Mucosa of gallbladder (tissue), 1 donor: ENCODE measurements at places on chromosomes 4 and X. TPM values are rescaled to one million over a fixed set of nuclear protein-coding genes. Genes with fewer than 3 reads are reported as not detected.

Gene AFP
- 2.4 TPM for total RNA-seq

Gene MID1IP1
- total RNA-seq: 58.5 TPM

Gene FGFBP1
- not detected for total RNA-seq

Gene ZNF630
- 6.0 TPM for total RNA-seq

Gene TMPRSS11D
- total RNA-seq: not detected

Gene PACRGL
- 12.9 TPM for total RNA-seq

Gene MAGEA11
- not detected for total RNA-seq

Gene SLC25A14
- total RNA-seq: 10.6 TPM

Gene ARMCX1
- 33.0 TPM for total RNA-seq

Gene UPF3B
- 7.3 TPM for total RNA-seq

Gene GABRQ
- 0.03 TPM for total RNA-seq

Gene REPS2
- 17.9 TPM for total RNA-seq

Gene MPC1L
- total RNA-seq: not detected

Gene NDNF
- total RNA-seq: 45.2 TPM

Gene DNAAF6
- not detected for total RNA-seq

Gene GRID2
- 0.03 TPM for total RNA-seq

Gene SORCS2
- 1.7 TPM for total RNA-seq

- DNase-seq: no peak
Measured at GRCh38 chr4:9758641-9759317, 22.7 kb upstream of the DRD5 start.

- DNase-seq: no peak
Measured at GRCh38 chr4:10047967-10048366, 26.7 kb upstream of the SLC2A9 start.

GRCh38 chrX:40201329-40201885, 103.6 kb upstream of the BCOR start:
- no peak for DNase-seq

- DNase-seq: no peak
Measured at GRCh38 chrX:40406330-40406859, 174.4 kb upstream of the ATP6AP2 start.

GRCh38 chr4:65566473-65566872, 103.8 kb downstream of the EPHA5 start:
- no peak for DNase-seq

- DNase-seq: no peak
Measured at GRCh38 chrX:139186991-139187390, 343.5 kb upstream of the F9 start.

- no peak for DNase-seq
Measured at GRCh38 chr4:78149751-78150542, 92.8 kb downstream of the FRAS1 start.

DNA sequence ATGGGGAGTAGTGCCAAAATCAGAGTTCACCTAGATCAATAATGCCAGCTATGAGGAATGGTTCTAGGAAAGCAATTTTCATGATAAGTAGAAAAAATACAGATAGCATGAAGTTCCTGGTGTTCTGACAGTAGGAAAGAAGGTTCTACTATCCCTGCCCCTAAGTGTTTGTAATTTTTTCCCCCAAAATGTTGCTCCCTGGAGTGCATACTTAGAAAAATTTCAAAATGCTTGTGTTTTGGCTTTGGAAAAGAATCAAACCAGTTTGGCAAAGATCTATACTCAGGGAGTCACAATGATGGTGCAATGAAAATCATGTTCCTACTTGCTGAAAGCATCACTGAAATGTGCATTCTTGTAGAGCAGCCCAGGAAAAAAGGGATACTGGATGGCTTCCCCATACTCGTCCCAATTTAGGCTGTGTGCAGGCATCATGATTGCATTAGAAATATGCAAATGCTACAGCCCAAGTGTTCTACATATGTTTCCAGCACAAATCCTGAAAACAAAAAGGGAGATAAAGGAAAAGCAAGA, 74.7 kb downstream of the LPAR4 start:
- no peak for DNase-seq

GRCh38 chrX:44906041-44906440, 33.1 kb downstream of the KDM6A start:
- no peak for DNase-seq

GRCh38 chr4:20264688-20265087, 13.0 kb downstream of the SLIT2 start:
- no peak for DNase-seq

DNA sequence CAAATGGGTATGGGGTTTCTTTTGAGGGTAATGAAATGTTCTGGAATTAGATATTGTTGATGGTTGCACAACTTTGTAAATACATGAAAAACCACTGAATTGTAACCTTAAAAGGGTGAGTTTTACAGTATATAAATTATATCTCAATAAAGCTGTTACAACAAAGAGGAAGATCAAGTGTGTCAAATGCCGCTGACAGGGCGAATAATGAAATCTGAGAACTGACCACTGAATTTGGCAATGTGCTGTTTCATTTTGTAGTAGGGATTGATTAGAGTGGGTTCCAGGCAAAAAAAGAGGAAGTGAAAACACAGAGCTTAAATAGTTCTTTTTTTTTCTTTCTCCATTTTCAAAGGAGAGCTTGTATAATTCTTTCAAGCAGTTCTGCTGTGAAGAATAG, 161.1 kb upstream of the NAP1L5 start:
- no peak for DNase-seq

GRCh38 chr4:7124689-7125442, 57.0 kb upstream of the GRPEL1 start:
- peak; percentile 49 for DNase-seq

DNA sequence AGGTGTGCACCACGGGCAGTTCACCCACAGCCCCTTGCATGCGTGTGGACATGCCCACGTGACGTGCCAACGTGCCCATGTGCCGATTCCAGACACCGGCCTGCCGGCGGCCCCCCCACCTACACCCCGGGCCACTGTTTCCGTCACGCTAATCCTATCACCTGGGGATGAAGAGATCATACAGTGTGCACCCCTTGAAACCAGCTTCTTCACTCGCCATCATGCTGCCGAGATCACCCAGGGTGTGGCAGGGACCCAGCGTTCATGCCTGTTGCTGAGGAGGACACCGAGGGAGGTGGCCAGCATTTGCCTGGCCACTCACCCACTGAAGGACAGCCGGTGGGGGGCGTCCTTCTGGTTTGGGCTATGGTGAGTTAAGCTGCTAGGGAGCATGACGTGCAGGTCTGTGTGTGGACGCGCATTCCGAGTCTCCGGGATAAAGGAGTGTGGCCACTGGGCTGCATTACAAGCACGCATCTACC, 14.1 kb downstream of the CTBP1 start:
- DNase-seq: no peak

- DNase-seq: no peak
Measured at GRCh38 chr4:101299021-101299420, 48.3 kb downstream of the PPP3CA start.

- DNase-seq: no peak
Measured at GRCh38 chr4:47373174-47373573, 90.3 kb downstream of the COMMD8 start.

- DNase-seq: no peak
Measured at GRCh38 chr4:163164591-163164990, 2.1 kb downstream of the NAF1 start.

- DNase-seq: no peak
Measured at GRCh38 chr4:163776957-163777356, 282.5 kb downstream of the TMA16 start.

- DNase-seq: no peak
Measured at GRCh38 chr4:101835121-101835904, 44.8 kb downstream of the BANK1 start.

DNA sequence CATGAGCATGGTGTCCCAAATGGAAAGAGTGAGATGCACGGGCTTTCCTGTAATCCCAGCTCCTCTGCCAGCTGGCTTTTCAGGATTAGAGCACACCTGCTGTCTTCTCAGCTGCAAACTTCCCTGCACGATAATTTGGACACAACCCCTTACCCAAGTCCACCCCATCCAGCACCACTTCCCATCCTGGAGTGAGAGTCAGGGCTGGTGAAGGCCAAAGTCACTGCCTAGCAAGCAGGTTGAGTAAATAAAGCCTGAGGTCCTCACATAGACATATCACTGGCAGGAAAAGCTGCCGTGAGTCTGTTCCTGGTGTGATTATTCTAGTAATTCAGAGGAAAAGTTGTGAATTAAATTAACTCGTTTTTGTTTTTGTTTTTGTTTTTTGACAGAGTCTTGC, 113.9 kb upstream of the MBNL3 start:
- no peak for DNase-seq

GRCh38 chr4:23811161-23811560, 78.7 kb downstream of the PPARGC1A start:
- no peak for DNase-seq

- DNase-seq: no peak
Measured at GRCh38 chr4:48967101-48967500, 19.0 kb upstream of the CWH43 start.

GRCh38 chr4:76584241-76585152, 149.5 kb downstream of the SHROOM3 start:
- no peak for DNase-seq

GRCh38 chrX:39757971-39758370, 339.8 kb downstream of the BCOR start:
- DNase-seq: no peak

DNA sequence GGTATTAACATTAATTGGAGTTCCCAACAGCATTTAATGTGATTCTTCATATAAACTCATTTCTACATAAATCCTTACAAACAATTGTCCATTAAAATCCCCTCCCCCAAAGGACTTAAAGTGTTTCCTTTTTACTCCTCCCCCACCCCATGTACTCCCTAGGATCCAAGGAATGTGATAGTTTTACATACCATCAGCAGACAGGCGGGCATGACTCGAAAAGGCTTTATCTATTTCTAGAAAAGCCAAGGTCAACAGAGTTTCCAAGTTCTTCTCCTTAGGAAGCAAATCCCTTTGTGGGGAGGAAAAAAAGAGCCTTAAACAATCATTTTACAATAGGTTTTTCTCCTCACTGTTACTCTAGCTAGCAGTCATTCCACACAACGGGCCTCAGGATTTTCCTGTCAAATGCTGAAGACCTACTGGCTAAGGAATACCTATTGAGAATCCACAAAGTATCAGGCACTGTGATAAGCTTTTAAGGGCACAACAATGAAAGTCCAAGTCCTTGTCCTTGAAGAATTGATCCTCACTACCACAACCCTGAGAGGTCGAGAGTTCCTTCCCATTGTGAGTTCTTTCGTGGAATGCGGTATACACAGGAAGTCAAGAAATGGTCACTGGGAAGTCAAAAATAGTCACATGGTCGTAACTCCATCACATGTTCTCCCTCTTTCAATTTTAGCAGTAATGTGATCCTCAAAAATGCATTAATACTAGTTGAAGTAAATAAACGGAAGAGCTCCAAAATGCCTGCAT, 7.2 kb downstream of the PPM1K start:
- DNase-seq: no peak

GRCh38 chr4:80507077-80507476, 171.5 kb downstream of the CFAP299 start:
- no peak for DNase-seq

DNA sequence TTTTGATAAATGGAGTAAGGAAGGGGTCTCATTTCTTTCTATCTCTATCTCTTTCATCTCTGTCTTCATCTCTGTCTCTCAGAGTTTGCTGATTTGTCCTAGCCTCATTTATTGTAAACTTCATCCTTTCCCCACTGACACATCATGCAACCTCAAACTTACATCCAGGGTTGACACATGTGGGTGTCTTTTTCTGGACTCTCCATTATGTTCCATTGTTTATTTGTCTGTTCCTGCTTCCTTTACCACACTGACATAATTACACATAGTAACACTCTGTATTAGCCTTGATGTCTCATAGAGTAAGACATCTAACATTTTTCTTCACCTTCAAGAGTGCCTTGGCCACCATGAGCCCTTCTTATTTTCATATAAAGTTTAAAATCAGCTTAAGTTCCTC, 8.1 kb upstream of the SRD5A3 start:
- DNase-seq: no peak

DNA sequence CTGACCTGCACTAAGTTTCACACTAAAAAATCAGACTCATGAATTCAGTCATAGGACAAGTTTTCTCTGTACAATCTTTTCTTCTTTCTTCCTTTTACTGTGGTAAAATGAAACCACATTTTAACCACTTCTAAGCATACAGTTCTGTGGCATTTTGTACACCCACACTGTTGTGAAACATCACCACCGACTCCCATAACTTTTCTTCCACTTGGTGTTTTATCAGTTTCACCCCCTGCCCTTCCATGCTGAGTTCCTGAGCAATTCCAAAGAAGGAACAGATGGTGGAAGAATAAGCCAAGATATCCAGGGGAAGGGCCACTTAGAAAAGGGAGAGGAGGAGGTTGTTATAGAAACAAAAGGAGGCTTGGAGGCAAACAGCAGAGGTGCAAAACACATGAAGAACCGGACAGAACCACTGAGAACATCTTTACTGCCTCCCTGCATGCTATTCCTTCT, 22.6 kb downstream of the SLC25A4 start:
- no peak for DNase-seq

GRCh38 chrX:82813671-82814078, 694.4 kb upstream of the POU3F4 start:
- DNase-seq: no peak

DNA sequence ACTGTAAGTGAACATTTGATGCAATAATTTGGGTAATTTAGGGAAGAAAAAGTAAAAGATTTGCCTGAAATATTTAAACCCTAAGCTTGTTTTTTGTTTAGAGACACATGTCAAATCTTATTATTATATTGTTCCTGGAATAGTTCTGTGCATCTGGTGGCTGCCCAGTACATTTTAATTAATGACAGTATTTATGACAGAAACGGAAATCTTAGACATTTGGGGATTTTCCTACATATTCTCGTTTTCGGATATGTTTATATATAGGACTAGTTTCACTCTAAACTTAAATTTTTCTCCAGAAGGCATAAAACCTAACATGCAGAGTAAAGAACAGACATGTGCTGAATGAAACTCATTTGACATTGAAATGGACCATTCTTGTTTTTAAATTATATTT, 125.6 kb upstream of the PAQR3 start:
- DNase-seq: no peak

DNA sequence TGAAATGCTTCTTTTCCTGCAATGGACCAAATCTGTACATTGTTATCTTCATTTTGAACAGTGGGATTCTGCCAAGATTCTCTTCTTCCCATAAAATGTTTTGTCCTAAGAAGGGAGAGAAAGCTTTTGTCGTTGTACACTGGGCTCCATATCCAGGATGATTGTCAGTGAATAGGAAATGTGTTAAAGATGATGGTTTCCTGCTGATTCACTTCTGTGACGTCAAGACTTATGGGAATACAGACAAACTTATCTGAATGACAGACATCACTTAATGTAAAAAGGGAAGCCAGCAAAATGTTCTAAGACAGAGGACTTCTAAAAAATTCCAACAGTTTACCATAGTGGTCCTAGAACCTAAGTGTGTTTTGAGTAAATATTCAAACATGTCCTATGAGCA, 53.7 kb upstream of the HPF1 start:
- DNase-seq: no peak

GRCh38 chr4:15317246-15317645, 110.6 kb upstream of the C1QTNF7 start:
- no peak for DNase-seq
